ENCODE measurements at places on chromosomes 6 and 20.

DNA sequence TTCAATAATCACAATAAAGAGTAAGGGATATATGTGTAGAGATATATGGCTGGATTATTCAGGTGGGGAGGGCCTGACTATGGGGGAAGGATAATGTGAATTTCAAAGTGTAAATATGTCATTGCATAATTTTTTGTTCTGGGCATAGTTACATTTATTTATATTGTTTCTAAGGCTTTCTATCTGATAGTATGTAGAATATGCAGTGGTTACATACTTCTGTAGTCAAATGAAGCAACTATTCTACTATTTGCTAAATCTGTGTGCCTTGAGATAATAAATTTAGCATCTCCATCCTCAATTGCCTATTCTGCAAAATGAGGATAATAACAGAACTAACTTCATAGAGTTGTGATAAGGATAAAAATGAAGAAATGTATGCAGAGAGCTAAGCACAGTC, 359.2 kb downstream of the CDKAL1 start:
- DNase-seq: no peak

DNA sequence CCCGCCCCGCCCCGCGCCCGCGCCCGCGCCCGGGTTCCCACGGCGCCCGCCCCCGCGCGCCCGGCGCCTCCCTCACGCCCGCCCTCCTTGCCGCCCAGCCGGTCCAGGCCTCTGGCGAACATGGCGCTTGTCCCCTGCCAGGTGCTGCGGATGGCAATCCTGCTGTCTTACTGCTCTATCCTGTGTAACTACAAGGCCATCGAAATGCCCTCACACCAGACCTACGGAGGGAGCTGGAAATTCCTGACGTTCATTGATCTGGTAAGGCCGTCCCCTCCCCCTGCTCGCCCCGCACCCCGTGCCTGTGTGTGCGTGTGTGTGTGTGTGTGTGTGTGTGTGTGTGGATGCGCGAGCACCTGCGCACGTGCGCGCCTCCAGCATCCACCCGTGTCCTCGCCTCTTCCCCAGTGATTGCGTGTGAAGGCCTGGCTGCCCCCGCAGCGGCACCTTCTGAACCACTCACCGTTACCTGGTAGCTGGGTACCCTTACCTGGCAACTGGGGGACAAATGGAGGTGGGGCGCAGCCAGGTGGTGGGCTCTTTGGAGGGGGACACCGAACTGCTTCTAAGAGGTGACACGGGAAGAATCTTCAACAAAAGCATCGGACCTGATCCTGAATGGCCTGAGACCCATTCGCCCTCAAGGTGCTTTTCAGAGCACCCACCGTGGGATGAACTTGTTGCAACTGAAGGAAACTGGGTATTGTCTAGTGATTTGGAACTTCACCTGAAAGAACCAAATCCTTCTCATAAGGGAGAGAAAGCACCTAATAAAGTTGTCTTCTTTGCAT, at the start of gene AIG1:
Gene AIG1 (plus strand): TSS at position 84 of the 791 bp plus-strand sequence. CDS start 37 bp downstream, at position 121.
- no peak for DNase-seq

DNA sequence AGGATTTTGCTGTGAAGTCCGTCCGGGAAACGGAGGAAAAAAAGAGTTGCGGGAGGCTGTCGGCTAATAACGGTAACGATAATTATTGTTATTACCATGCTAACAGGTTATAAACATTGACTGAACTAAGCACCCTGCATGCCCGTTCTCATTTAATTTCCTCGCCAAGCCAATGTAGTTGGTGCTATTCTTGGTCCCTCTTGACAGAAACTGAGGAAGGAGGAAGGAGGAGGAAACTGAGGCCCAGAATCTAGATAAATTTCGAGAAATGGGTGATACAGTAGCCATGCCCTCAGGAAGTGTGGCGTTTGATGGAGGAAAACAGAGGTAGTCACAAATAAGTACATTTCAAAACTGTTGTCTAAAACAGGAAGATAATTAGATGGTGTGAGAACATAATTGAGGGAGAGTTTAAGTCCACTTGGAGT, 474 bp downstream of the TPX2 start:
- DNase-seq: no peak

- DNase-seq: no peak
Measured at GRCh38 chr6:4270001-4270400, 134.6 kb upstream of the ECI2 start.

DNA sequence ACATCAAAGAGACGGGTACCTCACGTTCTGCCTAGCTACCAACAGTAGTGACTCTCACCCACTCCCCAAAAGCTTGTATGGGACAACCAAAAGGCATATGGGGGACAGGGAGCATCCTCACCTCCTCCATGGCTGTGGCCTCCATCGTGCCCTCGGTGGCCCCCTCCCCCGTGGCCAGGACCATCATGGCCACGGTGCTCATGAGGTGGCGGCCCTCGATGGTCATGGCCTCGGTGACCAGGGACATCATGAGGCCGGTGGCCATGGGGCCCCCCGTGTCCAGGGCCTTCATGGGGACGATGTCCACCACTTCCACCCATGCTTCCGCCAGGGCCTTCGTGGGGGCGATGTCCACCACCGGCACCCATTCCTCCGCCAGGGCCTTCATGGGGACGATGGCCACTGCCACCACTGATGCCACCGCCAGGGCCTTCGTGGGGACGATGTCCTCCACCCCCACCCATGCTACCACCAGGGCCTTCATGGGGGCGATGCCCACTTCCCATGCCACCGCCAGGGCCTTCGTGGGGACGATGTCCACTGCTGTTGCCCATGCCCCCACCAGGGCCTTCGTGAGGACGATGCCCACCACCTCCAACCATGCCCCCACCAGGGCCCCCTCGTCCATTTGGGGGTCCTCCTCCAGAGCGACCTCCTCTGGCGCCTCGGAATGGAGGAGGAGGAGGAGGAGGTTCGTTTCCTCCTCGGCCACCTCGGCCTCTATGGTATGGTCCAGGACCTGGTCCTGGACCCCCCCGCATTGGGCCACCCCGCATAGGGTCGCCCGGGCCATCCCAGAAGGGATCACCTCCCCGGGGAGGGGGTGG, 15.0 kb downstream of the PPP1R10 start:
- no peak for DNase-seq

DNA sequence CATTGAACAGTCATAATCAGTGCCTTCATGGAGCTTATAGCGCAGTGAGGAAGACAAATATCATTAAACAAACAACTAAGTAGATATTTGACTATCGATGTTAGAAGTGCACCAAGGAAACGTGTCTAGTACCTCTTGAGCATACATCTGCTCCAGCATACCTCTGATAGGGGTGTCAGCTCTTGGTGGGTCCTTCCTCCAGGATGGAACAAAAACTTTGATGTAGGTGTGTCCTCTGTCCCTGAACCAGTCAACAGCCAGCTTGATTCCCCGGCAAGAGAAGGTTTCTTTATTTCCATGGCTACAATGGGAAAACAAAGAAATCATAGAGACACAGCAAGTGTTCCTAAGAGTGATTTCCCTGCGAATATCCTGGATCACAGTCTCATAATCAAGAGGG, 23.1 kb downstream of the ZC3H12D start:
- DNase-seq: no peak

DNA sequence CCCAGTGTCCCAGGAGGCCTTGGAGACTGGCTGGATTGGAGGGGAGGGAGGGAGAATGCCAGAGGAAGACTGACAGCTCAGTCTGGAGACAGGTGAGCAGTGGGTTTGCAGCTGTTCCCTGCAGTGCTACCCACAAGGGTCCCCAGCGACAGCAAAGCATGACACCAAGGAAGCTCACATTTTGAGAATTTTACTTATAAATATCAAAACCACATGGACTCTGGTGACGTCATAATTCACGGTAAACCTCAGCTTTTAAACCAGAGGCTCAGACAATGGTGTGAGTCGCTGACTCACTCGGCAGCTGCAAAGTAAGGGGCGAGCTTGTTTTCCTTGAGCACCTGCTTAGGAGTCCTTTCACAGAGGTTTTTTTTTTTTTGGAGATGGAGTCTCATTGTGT, 65.2 kb downstream of the THBS2 start:
- DNase-seq: peak; percentile 80

DNA sequence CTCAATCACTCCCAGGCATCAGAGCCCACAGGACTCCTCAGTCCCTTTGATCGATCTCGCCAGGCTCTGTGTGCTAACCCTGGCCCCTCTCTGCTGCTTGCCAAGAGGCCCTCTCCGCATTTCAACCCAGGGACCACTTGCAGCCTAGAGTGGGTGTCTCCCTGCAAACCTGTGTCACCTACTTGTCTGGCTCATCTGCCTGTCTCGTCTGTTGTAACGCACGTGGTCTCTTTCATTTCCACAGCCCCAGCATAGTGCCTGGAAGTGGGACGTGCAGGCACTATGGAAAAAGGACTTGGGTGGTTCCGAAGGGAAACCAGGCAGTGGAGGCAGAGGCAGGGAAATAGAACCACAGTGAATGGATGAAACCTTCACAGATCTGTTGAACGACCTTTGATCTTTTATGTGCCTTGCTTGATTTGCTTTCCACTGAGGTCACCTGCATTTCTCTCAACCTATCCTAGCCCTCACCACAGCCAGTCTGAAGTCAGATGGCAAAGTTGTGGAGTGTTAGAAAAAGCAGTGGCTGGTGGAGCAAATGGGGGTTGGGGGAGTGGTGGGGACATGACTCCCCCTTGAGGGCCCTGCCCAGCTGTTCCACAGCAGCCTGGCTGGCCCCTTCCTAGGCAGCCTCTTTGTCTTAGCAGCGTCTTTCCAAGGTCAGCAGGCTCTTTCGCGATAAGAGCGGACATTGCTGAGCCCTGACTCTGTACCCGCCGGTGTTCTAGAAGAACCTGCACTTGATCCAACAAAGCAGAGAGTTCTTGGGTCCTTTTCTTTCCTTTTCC, 55.8 kb upstream of the TAGAP start:
- no peak for DNase-seq

GRCh38 chr6:15823838-15824414, 161.1 kb upstream of the DTNBP1 start:
- DNase-seq: no peak

- DNase-seq: no peak
Measured at GRCh38 chr6:142406131-142406530, 104.3 kb downstream of the ADGRG6 start.

- DNase-seq: no peak
Measured at GRCh38 chr20:49268600-49269365, 9.1 kb downstream of the ZNFX1 start.

All from MV-4-11 (cell line).